ENCODE measurements at places on chromosomes 16 and 17. TPM values are rescaled to one million over a fixed set of nuclear protein-coding genes. Genes with fewer than 3 reads are reported as not detected.

Gene XAF1
- 62.5 TPM for total RNA-seq

Gene CCT6B
- 2.1 TPM for total RNA-seq

Gene CX3CL1
- total RNA-seq: 0.31 TPM

Gene ZNF668
- total RNA-seq: 10.1 TPM

Gene TNP2
- not detected for total RNA-seq

Gene KIFC3
- total RNA-seq: 0.27 TPM

Gene DDX19B
- total RNA-seq: 42.2 TPM

Gene CCL13
- not detected for total RNA-seq

Gene KCNAB3
- total RNA-seq: 10.8 TPM

Gene TNFRSF13B
- 316 TPM for total RNA-seq

Gene TOX3
- not detected for total RNA-seq

Gene PSME3
- total RNA-seq: 141 TPM

Gene PDILT
- total RNA-seq: not detected

Gene KRTAP3-1
- total RNA-seq: not detected

- H3K27me3 ChIP-seq: peaks cover 7% of the 10 kb centered on the region
- no peak overlapping the region for H3K4me3 ChIP-seq
- H3K4me1 ChIP-seq: no peaks in the 10 kb centered on the region
- no peaks in the 10 kb centered on the region for H3K36me3 ChIP-seq
Measured at GRCh38 chr16:1054660-1055556, 17.6 kb upstream of the SSTR5 start.

DNA sequence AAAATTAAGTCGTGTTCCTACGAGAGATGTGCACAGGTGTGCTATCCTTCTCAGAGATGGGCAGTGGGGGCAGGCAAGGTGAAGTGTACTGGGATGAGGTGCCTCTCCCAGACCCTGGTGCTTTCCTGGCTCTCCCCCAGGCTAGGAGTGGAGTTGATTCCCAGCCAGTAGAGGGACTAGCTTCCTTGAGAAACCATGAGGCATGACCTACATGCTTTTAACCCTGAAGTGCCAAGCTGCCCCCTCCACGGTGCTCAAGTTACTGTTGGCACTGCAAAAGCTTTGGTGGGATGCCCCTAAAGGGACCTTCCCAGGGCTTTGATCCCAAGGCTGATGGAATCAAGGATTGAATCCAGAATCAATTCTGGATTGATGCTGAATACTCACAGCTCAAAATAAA, 47.0 kb upstream of the SREBF1 start:
- H3K4me1 ChIP-seq: no peaks in the 10 kb centered on the region
- no peak overlapping the region for H3K4me3 ChIP-seq
- no peak for DNase-seq
- no peak overlapping the region for H3K27ac ChIP-seq
- H3K36me3 ChIP-seq: peaks cover 58% of the 10 kb centered on the region
- no peaks in the 10 kb centered on the region for H3K27me3 ChIP-seq

GRCh38 chr17:32266389-32267301, 1.0 kb downstream of the RHBDL3 start:
- peak overlapping the region; percentile 80 for H3K4me3 ChIP-seq
- DNase-seq: peak; percentile 32
- no peak overlapping the region for H3K27ac ChIP-seq

- H3K36me3 ChIP-seq: no peaks in the 10 kb centered on the region
- no peaks in the 10 kb centered on the region for H3K27me3 ChIP-seq
- H3K4me1 ChIP-seq: peaks cover 15% of the 10 kb centered on the region
- no peak for DNase-seq
- H3K4me3 ChIP-seq: no peak overlapping the region
- H3K27ac ChIP-seq: no peak overlapping the region
Measured at GRCh38 chr16:57695680-57696069, 1.1 kb downstream of the DRC7 start.

GRCh38 chr16:55917373-55918160, 42.4 kb upstream of the CES5A start:
- H3K36me3 ChIP-seq: no peaks in the 10 kb centered on the region
- no peaks in the 10 kb centered on the region for H3K4me1 ChIP-seq
- H3K27me3 ChIP-seq: peaks cover 34% of the 10 kb centered on the region
- no peak for DNase-seq
- no peak overlapping the region for H3K27ac ChIP-seq
- H3K4me3 ChIP-seq: no peak overlapping the region

GRCh38 chr17:66485309-66485947, 183.0 kb downstream of the PRKCA start:
- no peaks in the 10 kb centered on the region for H3K4me1 ChIP-seq
- no peak overlapping the region for H3K27ac ChIP-seq
- no peak for DNase-seq
- no peaks in the 10 kb centered on the region for H3K36me3 ChIP-seq
- no peak overlapping the region for H3K4me3 ChIP-seq

DNA sequence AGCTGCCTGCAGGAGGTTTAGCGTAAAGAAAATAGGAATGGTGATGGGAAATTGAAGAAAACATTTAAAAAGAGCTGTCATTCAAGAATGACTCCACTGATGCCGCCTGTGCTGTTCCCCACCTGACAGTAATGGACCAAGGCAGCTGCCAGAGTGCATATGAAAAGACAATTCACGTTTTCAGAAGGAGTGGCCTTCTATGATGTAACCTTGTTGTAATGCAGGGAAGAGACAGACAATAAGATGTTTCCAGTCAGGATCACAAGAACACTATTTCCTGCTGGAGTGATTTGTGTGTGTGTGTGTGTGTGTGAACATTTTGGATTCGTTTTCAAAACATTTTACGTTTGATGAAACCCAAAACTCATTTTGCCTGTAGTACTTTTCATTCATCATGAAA, 203.7 kb downstream of the LGALS9B start:
- DNase-seq: no peak
- no peaks in the 10 kb centered on the region for H3K27me3 ChIP-seq
- peaks cover 8% of the 10 kb centered on the region for H3K36me3 ChIP-seq
- no peaks in the 10 kb centered on the region for H3K4me1 ChIP-seq

- H3K4me3 ChIP-seq: no peak overlapping the region
- DNase-seq: no peak
- no peaks in the 10 kb centered on the region for H3K4me1 ChIP-seq
Measured at GRCh38 chr17:66995944-66996343, 31.4 kb downstream of the CACNG4 start.

DNA sequence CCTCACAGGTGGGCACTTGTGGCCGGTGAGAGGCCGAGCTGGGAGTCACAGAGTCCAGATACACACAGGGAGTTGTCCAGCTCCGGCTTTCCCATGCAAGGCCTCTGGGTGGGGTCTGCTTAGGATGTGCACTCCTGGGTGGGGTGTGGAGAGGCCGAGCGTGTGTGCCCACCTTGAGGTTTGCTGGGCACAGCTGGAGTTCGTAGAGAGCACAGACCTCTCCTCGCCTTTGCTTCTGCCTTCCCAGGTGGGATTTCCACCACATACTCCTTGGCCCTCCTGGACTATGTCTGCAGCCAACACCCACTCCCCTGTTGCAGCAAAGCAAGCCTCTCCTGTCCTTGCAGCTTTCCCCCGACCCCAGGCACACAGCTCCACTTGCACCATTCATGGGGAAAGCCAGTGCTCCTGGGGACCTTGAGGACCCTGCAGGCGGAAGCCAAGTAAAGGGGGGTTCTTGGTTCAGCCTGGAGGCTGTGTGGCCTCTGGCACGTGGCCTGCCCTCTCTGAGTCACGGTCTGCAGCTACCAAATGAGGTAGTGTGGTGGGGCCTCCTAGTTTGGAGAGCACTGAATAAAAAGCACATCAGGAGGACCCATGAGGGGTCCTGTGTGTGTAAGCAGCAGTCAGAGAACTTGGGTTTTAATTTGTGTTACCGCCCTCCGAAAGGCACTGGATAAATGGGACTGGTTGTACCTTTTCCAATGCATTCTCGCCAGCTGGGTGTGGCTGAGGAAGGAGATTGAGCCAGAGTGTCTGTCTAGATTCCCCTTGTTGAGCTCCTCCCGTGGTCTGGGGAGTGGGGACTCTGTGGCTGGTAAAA, 31.5 kb downstream of the MPRIP start:
- no peak overlapping the region for H3K27ac ChIP-seq
- H3K4me3 ChIP-seq: no peak overlapping the region
- H3K27me3 ChIP-seq: no peaks in the 10 kb centered on the region
- DNase-seq: no peak
- H3K36me3 ChIP-seq: peaks cover 66% of the 10 kb centered on the region
- peaks cover 50% of the 10 kb centered on the region for H3K4me1 ChIP-seq

DNA sequence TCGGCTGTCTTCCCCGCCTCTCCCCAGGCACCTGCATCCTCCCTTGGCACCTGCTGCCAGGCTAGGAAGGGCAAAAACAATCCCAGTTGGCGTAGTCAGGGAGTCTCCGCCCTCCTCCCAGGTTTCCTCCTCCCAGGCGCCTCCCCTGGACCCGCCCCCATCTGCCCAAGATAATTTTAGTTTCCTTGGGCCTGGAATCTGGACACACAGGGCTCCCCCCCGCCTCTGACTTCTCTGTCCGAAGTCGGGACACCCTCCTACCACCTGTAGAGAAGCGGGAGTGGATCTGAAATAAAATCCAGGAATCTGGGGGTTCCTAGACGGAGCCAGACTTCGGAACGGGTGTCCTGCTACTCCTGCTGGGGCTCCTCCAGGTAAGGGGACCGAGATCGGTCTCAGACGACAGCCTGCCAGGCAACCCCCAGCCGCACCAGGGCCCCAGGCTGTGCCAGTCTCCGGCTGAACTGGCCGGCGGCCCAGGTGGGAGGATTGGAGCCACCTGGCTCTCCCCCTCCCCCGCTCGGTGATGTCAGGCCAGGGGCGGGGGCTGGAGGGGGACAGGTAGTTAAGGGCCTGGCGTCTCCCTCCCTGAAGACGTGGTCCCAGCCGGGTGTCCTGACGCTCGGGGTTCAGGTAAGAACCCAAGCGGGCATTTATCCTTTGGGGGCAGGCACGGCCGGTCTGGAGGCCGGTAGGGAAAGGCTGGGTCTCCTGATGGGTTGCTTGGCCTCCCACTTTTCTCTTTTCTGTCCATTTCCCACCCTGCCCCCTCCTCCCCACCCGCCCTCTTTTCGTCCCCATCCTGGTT, at the start of gene GRB7:
Gene GRB7 (plus strand): TSS at position 179 of the 808 bp plus-strand sequence. CDS start 4,364 bp downstream, outside the sequence.
- H3K36me3 ChIP-seq: no peaks in the 10 kb centered on the region
- H3K4me1 ChIP-seq: peaks cover 26% of the 10 kb centered on the region
- H3K27me3 ChIP-seq: peaks cover 25% of the 10 kb centered on the region
- no peak within 1 kb of the TSS for H3K27ac ChIP-seq

DNA sequence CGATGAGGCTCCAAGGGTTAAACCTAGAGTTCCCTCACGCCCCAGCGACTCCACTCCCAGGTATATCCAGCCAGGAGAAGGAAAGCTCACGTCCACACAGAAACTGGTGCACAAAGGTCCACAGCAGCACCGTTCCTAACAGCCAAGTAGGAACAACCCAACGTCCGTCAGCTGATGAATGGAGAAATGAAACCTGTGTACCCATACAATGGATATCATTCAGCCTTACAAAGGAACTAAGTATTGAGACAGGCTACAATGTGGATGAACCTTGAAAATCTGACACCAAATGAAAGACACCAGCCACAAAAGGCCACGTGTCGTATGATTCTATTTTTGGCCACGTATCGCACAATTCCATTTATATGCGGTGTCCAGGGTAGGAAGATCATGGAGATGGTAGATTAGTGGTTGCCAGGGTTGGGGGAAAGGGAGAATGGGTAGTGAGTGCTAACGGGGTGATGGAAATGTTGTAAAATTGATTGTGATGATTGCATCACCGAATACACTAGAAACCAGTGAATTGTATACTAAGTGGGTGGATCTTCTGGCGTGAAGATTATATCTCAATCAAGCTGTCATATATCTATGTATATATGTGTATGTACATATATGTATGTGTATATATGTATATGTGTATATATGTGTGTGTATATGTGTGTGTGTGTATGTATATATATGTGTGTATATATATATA, 30.1 kb downstream of the NLRC3 start:
- peak overlapping the region; percentile 20 for H3K27ac ChIP-seq
- no peak overlapping the region for H3K4me3 ChIP-seq
- DNase-seq: no peak

- H3K27me3 ChIP-seq: peaks cover 7% of the 10 kb centered on the region
- no peak overlapping the region for H3K4me3 ChIP-seq
- no peak for DNase-seq
- no peak overlapping the region for H3K27ac ChIP-seq
- H3K36me3 ChIP-seq: no peaks in the 10 kb centered on the region
Measured at GRCh38 chr17:2734939-2735338, 14.5 kb downstream of the CCDC92B start.

DNA sequence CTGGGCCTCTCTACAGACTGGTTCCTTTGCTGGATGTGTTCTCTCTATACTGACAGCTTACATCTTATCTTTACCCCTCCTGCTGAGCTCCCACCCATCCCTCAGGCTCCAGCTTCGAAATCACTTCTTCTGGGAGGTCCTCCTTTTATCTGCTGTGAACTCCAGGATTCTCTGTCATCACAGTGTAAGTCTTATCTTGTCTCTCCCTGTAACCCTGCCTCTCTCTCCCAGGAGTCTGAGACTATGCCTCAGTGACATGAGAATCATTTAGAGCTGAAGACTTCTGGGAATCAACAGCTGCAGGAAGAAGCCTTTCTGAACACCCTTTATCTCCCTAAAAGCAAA, 148.1 kb upstream of the HS3ST3A1 start:
- no peak overlapping the region for H3K27ac ChIP-seq
- no peaks in the 10 kb centered on the region for H3K4me1 ChIP-seq
- peaks cover 21% of the 10 kb centered on the region for H3K27me3 ChIP-seq

DNA sequence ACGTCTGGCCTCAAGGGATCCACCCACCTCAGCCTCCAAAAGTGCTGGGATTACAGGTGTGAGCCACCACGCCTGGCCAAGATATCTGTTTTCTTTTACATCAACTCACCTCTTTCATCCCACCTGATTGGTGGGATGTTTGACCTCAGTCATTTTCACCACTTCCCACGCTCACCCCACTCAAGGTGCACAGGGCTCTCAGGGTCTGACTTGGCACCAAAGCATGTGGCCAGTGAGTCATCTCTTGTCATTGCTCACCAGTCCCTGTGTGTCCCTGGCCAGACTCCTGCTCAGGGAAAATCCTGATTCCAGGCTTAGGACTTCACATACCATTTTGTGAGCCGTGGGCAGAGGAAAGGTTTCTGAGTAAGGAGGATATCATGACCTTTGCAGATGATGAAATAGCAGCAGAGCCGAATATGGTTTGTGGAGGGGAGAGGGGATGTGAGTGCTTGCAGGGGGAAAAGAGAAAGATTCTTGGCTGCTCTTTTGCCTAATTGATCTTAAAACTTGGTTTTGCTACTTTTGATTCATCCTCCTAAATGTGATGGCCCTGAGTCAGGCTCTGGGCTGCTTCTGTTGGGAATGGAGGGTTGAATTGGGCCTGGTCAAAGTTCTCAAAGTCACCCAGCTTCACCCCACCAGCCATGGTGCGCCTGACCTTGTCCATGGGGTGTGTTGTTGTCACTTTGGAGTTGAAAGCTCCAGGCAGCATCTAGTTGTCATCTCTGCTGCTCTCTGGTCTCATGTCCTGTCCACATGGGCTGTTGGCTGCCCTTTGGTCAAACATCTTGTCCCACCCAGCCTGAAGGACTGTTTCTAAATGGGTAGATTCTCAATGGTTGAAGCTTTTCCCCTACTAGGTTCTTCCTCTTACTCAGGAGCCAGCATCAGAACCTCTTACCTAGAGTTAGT, 6.0 kb upstream of the KCNH6 start:
- no peaks in the 10 kb centered on the region for H3K36me3 ChIP-seq
- H3K27ac ChIP-seq: no peak overlapping the region
- no peak for DNase-seq
- peaks cover 22% of the 10 kb centered on the region for H3K27me3 ChIP-seq
- H3K4me3 ChIP-seq: no peak overlapping the region
- H3K4me1 ChIP-seq: no peaks in the 10 kb centered on the region

GRCh38 chr17:48575066-48575582, 3.0 kb downstream of the HOXB4 start:
- no peak overlapping the region for H3K27ac ChIP-seq
- DNase-seq: no peak
- peaks cover 33% of the 10 kb centered on the region for H3K4me1 ChIP-seq
- H3K36me3 ChIP-seq: peaks cover 2% of the 10 kb centered on the region
- no peak overlapping the region for H3K4me3 ChIP-seq

GRCh38 chr17:73192206-73192893, 505 bp upstream of the COG1 start:
- no peaks in the 10 kb centered on the region for H3K27me3 ChIP-seq
- H3K36me3 ChIP-seq: peaks cover 19% of the 10 kb centered on the region
- peak overlapping the region; percentile 80 for H3K27ac ChIP-seq
- H3K4me3 ChIP-seq: peak overlapping the region; percentile 90

Data from activated B cell treated with CpG ODN at 0.5 μM for 24 hours (primary cell).